NCI-H510A (cell line): ENCODE measurements at places on chromosomes 3 and 15.

DNA sequence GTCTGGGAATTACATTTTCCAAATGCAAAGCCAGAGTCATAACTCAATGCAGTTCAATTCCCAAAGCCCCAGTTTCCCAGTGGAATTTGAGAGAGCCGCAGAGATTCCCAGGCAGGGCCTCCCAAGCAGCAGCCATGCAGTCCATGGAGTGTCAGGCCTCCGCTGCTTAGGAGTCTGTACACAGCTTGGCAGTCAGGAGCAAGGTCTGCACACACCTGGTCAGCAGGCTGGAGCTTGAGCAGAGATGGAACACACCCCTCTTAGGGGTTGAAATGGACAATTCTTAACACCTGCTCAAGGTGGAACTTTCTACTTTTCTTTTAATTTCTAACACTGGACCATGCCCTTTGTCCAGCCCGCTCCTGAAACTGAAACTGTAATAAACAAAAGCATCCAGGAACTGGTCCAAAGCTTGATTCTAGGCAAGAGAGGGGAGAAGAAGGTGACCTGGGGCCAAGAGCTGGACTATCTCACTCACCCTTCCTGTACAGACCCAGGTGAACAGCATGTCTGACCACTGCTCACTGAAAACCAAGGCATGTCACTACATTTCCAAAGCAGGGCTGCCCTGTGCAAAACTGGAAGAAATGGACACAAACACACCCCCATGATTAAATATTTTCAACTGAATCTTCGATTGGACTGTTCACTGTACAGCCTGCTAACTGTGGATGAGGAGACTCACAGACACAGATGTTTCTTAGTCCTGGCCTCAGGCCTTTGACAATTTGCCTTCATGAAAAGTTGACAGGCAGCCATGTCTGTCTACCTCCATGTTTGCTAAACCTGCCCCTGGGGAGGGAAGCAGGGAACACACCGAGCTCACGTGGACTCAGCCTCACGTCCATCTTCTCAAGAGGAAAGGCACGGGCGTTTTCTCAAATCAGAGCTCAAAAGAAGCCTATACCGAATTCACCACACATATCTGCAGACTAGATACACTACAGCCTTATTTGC, 48.6 kb upstream of the DUSP7 start:
- no peak for DNase-seq

DNA sequence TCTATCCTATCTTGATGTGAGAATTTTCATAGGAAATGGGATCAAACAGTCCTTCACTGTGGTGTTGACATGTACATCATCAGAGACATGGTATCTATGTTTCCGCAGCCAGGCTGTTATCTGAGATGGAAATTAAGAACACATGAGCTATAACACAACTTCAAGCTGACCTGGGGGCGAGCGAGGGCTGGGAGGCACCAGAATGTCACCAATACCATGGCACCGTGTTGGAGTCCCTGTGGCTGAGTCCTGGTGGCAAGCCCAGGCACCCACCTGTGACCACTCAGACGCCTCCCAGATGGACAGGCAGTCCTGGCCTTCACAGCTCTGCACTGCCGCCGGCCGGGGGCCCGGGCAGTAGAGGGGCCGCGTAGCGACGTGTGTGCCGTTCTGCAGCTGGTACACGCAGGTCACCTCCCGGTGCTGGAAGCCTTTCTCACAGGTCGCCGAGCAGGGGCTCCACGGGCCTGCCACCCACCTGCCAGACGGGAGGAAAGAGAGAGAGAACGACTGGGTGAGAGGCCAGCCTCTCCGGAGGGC, 263.9 kb upstream of the LYSMD4 start:
- no peak for DNase-seq

- DNase-seq: no peak
These were observed 119.9 kb downstream of the AGBL1 start for GRCh38 chr15:86199467-86200145.

GRCh38 chr3:58022490-58022889, 14.3 kb downstream of the FLNB start:
- no peak for DNase-seq

DNA sequence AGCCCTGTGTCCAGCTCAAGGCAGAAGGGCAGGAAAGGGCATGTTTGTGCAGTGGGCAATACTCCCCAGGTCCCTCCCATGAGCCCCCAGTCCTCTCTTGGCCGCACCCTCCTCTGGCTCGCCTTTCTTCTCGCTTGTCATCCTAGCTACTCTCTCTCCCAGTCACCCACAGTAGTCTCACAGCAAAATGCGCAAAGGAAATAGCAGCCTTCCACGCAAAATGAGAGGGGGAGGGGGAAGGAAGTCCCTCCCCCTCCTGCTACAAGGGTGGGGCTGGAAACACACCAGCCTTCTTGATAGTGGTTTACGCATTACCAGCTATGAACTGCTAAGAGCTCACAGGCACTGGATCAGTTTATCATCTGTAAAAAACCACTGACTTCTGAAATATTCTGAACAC, 83.8 kb downstream of the GADL1 start:
- DNase-seq: no peak

DNA sequence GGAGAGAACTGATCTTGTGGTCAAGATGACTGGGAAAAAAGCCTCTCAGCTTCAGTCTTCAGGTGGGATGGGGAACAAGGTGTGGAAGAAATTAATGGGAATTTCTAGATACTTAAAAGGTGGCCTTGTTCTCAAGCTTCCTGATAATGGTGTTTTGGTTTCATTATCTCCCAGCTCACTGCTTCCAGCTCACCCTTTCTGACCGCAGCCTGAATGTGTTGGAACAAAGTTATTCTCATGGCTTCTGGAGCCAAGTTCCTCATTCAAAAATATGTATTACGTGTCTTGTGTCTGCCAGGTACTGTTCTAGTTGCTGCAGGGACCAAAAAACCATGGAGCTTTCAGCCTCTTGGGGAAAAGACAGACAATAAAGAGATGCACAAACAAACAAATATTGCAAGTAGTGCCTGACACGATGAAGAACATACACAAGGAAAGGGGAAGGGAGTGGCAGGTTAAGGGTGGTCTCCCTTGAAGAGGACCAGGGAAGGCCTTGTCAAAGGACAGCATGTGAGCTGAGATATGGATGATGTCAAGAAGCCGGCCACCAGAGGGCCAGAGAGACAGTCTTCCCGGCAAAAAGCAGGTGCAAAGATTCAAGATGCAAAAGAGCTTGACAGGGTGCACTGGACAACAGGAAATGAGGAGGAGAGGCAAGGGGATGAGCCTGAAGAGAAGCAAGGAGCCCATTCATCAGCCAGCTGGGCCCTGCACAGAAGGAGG, 35.5 kb downstream of the ARRDC4 start:
- DNase-seq: no peak

- DNase-seq: no peak
These were observed 592.4 kb downstream of the DIPK2A start for GRCh38 chr3:144564011-144564410.

GRCh38 chr15:98420837-98421236, 227.5 kb upstream of the IGF1R start:
- no peak for DNase-seq

DNA sequence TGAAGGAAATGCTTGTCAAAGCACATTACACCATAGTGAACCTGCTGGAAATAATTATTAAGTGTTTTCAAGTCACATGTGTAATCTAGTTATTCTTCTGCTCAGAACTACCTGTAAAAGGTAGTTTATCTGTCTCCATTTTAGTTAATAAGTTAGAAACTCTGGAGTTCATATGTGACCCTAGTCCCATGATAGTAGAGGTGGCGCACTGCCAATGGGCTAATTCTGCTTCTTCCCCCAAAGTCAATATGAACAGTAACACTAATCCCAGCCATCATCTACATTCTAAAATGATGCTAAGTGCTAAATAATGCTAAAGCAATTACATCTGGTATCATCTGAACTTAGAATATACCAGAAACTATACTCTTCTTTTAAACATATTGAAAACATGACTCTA, 361.0 kb upstream of the NECTIN3 start:
- DNase-seq: no peak

DNA sequence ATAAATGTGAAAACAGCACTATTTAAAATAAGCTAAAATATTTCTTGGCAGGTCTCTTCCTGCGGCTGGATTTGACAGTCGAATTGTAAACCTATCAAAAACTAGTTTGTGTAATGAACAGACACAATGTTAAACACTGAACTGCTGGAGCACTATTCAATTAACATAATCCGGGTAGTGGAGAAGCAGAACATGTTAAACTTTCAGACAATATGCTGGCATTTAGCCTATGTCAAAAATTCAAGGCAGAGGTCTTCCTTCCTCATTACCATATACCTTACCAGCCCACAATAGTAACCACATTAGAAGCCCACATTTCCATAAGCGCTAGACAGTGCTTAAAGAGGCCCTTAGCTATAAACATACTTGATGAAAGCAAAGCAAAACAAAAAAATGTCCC, 1042.9 kb downstream of the ROBO1 start:
- no peak for DNase-seq

DNA sequence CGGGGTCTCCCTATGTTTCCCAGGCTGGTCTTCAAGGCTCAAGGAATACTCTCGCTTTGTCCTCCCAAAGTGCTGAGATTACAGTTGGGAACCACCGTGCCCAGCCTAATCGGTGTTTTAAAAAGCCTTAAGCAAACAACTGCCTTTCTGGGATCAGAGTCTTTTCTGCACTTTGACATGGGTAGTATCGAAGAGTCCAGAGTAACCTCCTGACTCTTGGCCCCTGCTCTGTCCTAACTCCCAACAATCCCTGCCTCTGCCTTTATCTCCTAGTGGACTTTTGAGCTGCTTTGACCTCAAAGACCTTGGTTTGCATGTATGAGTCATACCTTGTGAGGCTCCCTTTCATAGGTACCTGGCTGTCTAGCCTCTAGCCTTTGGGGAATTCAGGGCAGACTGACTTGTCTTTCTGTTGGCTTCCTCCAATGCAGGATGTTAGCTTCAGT, 21.0 kb upstream of the HACD2 start:
- no peak for DNase-seq

GRCh38 chr3:94373456-94373855, 310.6 kb downstream of the NSUN3 start:
- DNase-seq: no peak

- DNase-seq: no peak
These were observed 101.1 kb upstream of the DLG1 start for GRCh38 chr3:197399486-197399885.

DNA sequence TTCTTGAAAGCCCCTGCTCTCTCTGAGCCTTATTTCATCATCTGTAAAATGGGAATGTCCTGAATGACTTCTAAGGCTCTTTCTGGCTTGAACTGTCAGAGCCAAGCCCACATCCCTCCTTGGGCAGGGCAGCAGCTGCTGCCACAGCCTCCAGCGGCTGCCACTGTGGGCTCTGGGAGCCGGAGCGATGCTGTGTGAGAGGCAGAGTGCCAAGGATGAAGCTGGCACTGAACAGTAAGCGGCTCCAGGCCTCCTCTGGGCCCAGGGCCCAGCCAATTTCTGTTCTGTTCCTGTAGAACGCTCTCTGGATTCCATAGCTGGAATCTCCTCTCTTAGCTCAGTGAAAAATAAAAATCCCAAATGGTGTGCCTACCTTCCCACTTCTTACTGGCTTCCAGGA, 4.4 kb downstream of the CPLX3 start:
- no peak for DNase-seq

DNA sequence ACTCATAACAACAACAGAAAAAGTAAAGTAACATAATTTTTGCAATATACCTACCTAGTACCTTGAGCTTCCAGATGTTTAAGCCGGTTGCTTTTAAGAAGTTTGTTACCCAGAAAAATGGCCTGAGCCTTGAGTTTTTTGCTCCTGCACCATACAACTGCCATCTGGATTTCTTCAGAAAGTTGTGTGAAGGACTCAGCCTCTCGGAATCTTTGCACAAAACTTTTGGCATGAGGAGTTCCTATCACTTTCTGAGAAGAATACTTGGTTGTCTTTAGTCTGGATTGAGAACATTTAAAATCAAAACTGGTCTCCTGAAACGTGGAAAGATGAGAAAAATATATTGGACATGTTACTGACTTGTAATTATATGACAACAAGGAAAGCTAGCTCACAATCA, 17.3 kb downstream of the GTPBP8 start:
- no peak for DNase-seq

DNA sequence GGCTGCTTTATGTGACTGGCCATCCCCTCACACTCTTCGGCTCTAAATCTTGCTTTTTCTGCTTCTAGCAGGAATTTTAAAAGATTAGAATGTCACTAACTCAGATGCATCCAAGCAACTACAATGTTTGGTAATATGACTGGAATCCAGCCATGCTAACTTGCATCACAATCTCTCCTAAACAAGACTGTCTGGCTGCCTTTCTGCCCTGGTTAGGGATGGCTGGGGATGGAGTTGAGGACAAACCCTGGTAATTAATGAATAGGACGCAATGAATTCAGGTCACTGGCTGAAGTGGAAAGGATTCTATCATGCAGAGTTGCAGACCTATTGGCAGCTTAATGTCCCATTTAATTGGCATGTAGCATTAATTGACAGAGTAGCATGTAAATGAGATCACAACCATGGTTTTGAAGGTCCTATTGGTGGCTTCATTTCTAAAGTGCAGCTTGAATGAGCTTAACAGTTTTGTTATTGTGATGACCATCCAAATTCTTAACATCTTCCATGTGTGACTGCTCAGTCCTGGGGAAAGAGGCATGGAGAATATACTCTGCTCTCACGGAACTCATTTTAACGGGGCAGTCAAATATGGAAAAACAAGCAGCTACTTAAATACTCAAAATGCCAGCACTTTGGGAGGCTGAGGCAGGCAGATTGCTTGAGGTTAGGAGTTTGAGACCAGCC, 21.7 kb downstream of the NMNAT3 start:
- no peak for DNase-seq

GRCh38 chr15:94233441-94233840, 2.1 kb downstream of the MCTP2 start:
- no peak for DNase-seq

GRCh38 chr3:64917914-64918453, 230.2 kb upstream of the ADAMTS9 start:
- no peak for DNase-seq

- DNase-seq: no peak
These were observed 156.8 kb downstream of the TBC1D5 start for GRCh38 chr3:17585394-17586325.
